ENCODE measurements at places on chromosomes 1 and 21.

- no peak for DNase-seq
Measured at GRCh38 chr1:236345728-236346127, 48.4 kb upstream of the EDARADD start.

DNA sequence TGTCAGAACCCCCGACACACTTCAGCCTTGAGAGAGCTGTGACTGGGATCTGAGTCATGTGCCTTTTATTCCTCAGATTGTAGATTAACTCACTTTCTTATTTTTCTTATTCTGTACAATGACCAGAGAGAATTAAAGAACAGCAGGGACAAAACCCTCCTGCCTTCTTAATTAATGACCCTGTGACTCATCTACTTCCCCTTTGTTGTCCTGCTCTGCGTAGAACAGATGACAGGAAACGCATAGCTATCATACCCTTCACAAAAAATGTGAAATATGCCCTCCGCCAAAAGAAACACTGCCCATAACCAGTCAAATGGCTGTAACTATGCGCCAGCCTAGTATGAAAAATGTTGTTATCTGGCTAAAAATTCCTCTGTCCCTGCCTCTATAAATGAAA is 9.1 kb upstream of the PADI2 start:
- DNase-seq, result peak; percentile 98

GRCh38 chr21:21179619-21180298 is 181.6 kb downstream of the NCAM2 start:
- no peak for DNase-seq

DNA sequence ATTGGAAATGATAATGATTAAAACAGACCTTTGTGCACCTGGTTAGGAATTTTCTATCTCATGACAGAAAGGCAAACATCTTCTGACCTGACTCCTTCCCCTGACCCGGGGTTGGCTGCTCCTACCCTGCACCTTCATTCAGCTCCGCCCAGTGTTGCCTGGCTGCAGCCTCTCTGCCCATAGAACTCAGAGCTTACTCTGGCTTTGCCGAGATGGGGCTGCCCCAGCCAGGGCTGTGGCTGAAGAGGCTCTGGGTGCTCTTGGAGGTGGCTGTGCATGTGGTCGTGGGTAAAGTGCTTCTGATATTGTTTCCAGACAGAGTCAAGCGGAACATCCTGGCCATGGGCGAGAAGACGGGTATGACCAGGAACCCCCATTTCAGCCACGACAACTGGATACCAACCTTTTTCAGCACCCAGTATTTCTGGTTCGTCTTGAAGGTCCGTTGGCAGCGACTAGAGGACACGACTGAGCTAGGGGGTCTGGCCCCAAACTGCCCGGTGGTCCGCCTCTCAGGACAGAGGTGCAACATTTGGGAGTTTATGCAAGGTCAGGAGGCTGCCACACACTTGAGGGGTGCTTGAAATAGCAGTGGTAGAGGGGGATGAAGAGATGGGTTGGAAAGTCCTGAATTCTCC is at the start of gene DIO1:
Gene DIO1 (plus strand): TSS at position 189 of the 638 bp plus-strand sequence. CDS start 24 bp downstream, at position 213.
- DNase-seq, result no peak

DNA sequence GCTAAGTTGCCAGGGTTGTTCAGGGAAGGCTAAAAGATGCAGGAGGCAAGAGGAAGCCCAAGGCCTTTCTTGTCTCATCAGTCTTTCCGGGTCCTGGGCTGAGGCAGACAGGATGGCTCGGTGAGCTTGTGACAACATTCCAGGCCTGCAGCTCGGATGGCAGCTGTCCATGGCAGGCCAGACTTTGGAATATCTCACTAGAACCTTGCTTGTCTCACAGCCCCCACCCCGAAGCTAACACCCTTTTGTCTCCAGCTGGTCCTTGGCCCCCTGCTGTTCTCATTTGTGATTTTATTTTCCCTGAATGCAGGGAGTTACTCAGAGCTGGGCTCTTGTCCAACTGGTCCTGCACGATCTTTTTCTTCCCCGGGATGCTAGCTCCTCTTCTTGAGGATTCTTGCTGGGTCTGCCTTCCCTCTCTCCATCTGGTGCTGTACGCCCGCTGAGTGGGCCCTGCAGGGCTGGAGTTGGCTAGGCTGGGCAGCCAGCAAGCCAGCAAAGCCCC is 477.2 kb upstream of the CAMK1G start:
- DNase-seq, result no peak

DNA sequence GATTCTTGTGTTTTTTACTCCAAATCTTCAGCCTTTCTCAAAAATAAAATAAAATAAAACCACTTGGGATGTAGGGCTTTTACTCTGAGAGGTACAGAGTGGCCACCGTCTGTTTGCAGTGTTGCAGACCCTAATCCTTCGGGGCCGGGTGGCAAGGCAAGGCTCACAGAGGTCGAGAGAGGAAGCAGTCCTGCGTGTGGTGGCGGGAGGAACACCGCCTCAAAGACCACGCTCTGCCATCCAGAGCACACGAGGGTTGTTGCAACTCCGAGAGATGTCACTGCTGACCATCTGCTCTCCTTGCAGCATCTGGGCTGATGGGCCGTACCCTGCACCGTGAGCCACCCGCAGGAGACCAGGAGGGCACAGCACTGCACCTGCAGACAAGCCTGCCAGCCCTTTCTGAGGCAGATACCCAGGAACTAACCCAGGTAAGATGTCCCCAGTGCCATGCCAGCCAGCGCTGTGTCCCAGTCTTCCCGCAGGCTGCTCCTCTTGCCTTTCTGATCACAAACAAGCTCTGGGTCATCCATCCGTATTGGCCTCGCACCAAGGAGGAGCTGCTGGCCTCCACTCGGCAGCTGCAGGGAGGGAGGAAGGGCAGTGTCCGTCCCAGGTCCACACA is 31.5 kb downstream of the SNAP47 start:
- no peak for DNase-seq

- DNase-seq, result no peak
Measured at GRCh38 chr1:230186874-230187273, 119.8 kb downstream of the GALNT2 start.

DNA sequence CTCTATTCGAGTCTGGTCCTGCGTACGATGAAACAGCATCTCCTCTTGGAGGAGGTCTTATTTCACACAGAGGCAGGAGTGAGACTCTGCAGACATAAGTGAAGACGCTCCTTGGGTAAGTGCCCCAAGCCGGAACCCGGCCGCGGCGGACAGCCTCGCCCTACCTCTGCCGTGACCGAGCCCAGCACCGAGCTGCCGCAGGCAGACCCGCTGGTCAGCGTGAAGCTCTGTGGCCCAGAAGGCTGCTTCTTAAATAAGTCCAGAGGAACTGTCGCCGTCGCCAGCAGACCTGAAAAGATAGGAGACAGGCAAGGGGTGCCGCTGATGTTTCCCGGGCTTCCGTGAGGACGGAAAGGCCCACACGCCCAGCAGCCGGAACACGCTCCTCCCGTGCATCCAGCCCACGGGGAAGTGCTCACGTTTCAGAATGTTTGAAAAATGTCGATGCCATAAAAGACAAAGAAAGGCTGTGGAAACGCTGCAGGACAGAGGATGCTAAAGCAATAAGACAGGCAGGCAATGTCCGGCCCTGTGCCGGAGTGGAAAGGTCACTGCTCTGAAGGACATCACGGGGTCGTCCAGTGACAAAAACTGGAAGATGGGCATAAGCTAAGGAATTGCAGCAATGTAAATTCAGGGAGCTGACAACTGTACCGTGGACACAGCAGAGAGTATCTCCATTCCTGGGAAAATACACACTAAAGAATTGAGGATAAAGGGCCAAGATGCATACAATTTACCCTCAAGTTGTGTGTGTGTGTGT is 28.5 kb upstream of the PRDM15 start:
- no peak for DNase-seq

DNA sequence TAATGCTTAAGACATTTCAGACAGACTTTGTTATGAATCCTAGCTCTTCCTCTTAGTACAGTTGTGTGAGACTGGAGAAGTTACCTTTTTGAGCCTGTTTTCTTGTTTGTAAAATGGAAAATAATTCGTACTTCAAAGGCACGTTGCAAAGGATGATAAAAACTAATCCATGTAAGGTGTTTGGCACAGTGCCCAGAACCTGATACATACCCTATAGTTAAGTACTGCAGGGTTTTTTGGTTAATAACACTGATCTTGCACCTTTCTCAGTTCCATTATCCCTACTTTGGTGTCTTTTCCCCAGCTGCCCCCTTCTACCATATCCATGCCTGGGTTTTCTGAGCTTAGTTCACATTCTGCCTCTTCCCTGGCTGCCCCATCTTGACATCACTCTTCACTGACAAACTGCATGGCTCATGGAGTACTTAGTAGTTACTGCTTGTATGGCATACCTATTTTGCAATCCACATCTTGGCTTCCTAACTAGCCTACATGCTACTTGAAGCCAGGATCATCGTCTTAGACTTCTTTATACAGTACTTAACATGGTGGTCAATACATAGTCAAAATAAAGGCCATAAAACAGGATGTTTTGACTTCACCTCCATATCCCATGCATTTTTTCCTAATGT is 10.1 kb downstream of the CCDC185 start:
- DNase-seq, result no peak

All from epithelial cell of proximal tubule (primary cell).